Bronchial epithelial cell (primary cell): ENCODE measurements at places on chromosomes 5 and 9. TPM values are rescaled to one million over a fixed set of nuclear protein-coding genes. Genes with fewer than 3 reads are reported as not detected.

APBA1 gene
- under 0.01 and 0.38 TPM in 2 replicates for total RNA-seq

FOXD4L6 gene
- 0.13 TPM in 1 of 2 replicates, not detected in the other for total RNA-seq

SH3RF2 gene
- total RNA-seq, result 3.7 and 6.3 TPM in 2 replicates

HAVCR2 gene
- 0.38 and 0.53 TPM in 2 replicates for total RNA-seq

LHX2 gene
- total RNA-seq, result not detected in 2 replicates

TAL2 gene
- 0.26 TPM in 1 of 2 replicates, not detected in the other for total RNA-seq

SLC36A3 gene
- not detected in 2 replicates for total RNA-seq

LMX1B gene
- total RNA-seq, result under 0.01 TPM in 1 of 2 replicates, not detected in the other

ANKRD31 gene
- 0.13 and 0.26 TPM in 2 replicates for total RNA-seq

CDKN2B-AS1 gene
- total RNA-seq, result 0.53 and 1.0 TPM in 2 replicates

EGFLAM gene
- total RNA-seq, result 0.13 and 0.53 TPM in 2 replicates

EMB gene
- 40.0 and 40.8 TPM in 2 replicates for total RNA-seq

OLFML2A gene
- total RNA-seq, result 4.5 and 6.3 TPM in 2 replicates

SLC27A6 gene
- 0.13 and 1.1 TPM in 2 replicates for total RNA-seq

JAKMIP2 gene
- not detected in 2 replicates for total RNA-seq

LECT2 gene
- total RNA-seq, result not detected in 2 replicates

ADGRD2 gene
- total RNA-seq, result 0.38 TPM in 1 of 2 replicates, not detected in the other

IFNA13 gene
- total RNA-seq, result not detected in 2 replicates

FAM81B gene
- not detected in 2 replicates for total RNA-seq

FBP1 gene
- 0.13 TPM in 1 of 2 replicates, not detected in the other for total RNA-seq

PCDHB3 gene
- under 0.01 and 0.13 TPM in 2 replicates for total RNA-seq

ELL2 gene
- total RNA-seq, result 76.3 and 146 TPM in 2 replicates

SLC34A3 gene
- total RNA-seq, result not detected in 2 replicates

SPATA31D4 gene
- not detected in 2 replicates for total RNA-seq

NINJ1 gene
- total RNA-seq, result 13.4 and 15.9 TPM in 2 replicates

BTNL3 gene
- not detected in 2 replicates for total RNA-seq

TRAF1 gene
- total RNA-seq, result 0.79 and 1.0 TPM in 2 replicates

BAAT gene
- 0.13 and 0.26 TPM in 2 replicates for total RNA-seq

SUSD3 gene
- 0.26 TPM in 1 of 2 replicates, not detected in the other for total RNA-seq

ZNF484 gene
- total RNA-seq, result 8.2 and 9.2 TPM in 2 replicates

NUTM2G gene
- not detected in 2 replicates for total RNA-seq

SLC45A2 gene
- not detected in 2 replicates for total RNA-seq

LMNB1 gene
- 2.6 and 3.9 TPM in 2 replicates for total RNA-seq

PCDHGB4 gene
- total RNA-seq, result 2.1 and 3.1 TPM in 2 replicates

BNC2 gene
- under 0.01 TPM in 1 of 2 replicates, not detected in the other for total RNA-seq

PTGR1 gene
- total RNA-seq, result 67.9 and 70.4 TPM in 2 replicates

BRD8 gene
- 12.1 and 15.0 TPM in 2 replicates for total RNA-seq

OR1J2 gene
- not detected in 2 replicates for total RNA-seq

SNX2 gene
- 48.4 and 62.7 TPM in 2 replicates for total RNA-seq

FOXI1 gene
- total RNA-seq, result not detected in 2 replicates

TAF1L gene
- total RNA-seq, result under 0.01 TPM in 1 of 2 replicates, not detected in the other

ACTBL2 gene
- under 0.01 TPM in 1 of 2 replicates, not detected in the other for total RNA-seq

SLC4A9 gene
- 0.38 TPM in 1 of 2 replicates, not detected in the other for total RNA-seq
